ENCODE measurements at places on chromosomes 3 and 15.

DNA sequence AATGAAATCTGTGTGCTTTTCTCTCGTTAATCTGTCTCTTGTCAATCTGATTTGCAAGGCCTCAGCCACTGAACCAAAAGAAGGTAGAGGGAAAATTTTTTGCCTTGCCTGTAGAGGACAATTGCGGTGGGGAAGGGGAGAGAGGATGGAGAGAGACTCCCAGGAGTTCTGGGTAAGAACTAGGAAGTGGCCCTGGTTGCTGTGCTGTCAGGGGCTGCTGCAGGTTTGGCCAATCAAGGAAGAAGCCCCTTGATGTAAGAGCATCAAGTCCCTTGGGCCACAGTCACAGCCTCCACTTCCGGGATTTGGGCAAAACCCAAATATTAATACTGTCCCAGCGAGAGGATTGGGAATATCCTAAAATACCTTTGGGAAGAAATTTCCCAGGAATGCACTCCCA lies 43.3 kb downstream of the TRANK1 start:
- DNase-seq = no peak

DNA sequence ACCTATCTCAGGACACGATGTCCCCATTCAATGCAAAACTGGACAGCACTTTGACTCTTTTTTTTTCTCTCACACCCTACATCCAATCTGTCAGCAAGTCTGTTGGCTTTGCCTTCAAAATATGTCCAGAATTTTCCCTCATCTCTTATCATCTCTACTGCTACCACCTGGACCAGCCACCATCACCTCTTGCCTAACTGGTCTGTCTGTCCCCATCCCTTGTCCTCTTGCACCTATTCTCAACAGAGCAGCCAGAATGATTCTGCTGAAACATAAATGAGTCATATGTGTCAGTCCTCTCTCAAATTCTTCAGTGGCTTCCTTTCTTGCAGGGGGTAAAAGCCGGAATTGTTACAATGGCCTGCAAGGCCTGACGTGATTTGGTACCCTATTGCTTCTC lies 105.8 kb downstream of the CYP19A1 start:
- DNase-seq = no peak

GRCh38 chr15:63849906-63850305 lies 16.2 kb upstream of the HERC1 start:
- no peak for DNase-seq

GRCh38 chr3:131324923-131325322 lies 56.7 kb upstream of the NUDT16 start:
- DNase-seq = no peak

DNA sequence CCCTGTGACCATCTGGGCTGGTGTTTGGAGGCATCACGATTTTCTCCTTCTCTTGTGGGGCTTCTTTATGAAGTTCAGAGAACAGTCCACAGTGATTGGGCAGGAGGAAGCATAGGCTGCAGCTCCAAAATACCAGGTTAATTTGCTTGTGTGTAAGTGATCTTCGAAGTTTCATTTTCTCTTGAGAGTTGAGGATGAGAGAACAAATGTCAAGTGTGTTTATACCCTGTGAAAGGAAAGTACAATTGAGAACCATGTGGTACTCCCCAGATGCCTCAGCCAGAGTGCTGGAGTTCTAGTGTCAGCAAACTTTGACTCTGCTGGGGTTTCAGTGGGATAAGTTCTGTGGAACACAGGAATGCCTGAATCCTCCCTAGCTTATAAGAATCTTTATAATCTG lies 357.1 kb upstream of the CFAP20DC start:
- no peak for DNase-seq

DNA sequence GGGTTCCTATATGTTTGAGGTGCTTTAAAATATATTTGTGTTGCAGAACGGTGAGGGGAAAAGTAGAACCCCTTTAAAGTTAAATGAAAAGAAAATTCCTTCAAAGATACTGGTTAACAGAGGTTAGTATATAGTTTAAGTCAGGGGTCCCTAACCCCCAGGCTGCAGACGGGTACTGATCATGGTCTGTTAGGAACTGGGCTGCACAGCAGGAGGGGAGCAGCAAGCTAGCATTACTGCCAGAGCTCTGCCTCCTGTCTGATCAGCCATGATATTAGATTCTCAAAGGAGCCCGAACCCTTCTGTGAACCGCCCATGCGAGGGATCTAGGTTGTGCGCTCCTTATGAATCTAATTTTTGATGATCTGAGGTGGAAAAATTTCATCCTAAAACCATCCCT lies 37.5 kb upstream of the RFX7 start:
- DNase-seq = no peak

DNA sequence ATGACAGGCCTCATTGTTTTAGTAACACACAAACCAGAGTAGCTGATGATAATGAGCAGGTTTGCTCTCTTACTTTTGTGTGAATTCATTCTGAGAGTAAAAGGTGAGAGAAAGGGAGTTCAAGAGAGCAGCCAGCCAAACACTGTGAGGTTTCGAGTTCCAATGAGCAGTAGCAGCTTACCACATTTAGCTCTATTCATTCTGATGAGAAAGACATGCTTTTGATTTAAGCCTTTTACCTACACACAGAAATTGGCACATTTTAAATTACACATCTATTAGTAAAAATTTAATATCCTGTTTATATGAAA lies 28.0 kb downstream of the GLDN start:
- no peak for DNase-seq

- DNase-seq = no peak
Observed at GRCh38 chr15:93859176-93859575, 372.2 kb upstream of the MCTP2 start.

DNA sequence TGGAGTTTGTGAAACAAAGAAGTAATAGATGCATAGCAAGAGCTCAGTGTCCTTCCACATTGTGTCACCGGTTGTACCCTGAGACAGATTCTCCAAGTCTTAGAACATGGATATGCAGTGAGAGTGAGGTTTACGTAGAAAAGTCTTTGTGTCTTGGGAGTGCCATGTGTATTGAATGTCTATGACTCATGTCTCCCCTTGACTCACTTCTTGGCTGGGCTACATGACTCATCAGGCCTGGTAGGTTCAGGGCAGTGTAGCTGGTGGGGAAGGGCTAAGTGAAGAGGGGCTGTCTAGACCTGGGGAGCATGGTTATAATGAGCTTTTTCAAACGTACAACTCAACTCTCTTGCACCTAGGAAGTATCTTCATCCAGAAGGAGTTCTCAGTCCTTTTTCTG lies 167.4 kb downstream of the GAP43 start:
- peak; percentile 50 for DNase-seq

- DNase-seq = no peak
Observed at GRCh38 chr15:23441204-23441603, 5.8 kb downstream of the GOLGA6L2 start.

DNA sequence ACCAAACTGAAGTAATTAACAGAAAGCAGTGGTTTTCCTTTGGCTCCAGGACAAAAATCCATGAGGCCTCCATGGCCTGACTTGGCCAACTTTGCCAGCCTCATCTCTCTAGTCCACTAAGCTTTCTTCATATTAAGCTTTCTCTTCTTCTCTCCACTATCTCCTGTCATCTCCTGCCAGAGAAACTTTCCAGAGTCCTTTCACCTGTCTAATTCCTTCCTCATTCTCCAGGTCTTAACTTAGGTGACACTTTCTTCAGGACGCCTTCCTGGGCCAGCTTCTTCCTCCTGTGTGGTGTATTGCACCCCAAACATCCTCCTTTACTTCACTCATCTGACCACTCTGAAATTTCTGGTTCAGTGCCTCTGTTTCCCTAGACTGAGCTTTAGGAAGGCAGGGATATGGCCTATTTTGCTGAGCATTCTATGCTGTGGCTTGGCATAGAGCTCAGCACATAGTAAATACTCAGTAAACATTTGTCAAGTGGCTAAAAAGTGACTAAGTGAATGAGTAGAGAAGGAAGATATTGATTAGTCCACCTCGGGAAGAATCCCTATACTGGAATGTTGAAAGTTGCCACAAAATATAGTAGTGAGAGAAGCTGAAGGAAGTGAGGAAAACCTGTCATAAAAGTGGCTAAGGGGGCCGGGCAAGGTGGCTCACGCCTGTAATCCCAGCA lies 34.6 kb upstream of the IGF2BP2 start:
- no peak for DNase-seq

DNA sequence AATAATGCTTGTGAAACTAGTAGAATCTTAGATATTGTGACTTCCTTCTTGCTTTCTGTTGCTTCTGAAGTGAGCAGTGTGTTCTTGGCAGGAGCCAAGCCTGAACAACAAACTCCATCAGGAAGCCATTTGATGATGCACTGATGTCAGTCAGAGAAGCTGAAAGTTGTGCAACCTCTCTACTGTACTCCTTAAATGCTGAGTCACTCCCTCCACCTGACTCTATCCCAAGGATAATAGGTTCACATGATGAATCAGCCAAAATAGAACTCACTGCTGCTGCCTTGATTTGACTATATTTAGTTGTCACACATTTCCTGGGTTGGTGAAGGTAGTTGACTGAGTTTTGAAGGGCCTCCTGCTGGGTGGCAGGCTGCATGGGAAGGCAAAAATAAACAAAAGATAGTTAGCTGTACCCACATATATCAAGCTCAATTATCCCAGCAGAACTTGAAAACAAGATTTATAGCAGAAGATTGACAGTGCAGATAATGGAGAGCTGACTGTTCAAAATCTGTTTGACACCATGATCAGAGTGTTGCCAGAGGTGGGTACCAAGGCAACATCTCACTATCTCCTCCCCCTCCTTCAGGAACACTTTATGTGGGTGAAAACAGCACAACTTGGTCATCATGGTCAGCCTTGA lies 328.4 kb upstream of the DPH6 start:
- no peak for DNase-seq

DNA sequence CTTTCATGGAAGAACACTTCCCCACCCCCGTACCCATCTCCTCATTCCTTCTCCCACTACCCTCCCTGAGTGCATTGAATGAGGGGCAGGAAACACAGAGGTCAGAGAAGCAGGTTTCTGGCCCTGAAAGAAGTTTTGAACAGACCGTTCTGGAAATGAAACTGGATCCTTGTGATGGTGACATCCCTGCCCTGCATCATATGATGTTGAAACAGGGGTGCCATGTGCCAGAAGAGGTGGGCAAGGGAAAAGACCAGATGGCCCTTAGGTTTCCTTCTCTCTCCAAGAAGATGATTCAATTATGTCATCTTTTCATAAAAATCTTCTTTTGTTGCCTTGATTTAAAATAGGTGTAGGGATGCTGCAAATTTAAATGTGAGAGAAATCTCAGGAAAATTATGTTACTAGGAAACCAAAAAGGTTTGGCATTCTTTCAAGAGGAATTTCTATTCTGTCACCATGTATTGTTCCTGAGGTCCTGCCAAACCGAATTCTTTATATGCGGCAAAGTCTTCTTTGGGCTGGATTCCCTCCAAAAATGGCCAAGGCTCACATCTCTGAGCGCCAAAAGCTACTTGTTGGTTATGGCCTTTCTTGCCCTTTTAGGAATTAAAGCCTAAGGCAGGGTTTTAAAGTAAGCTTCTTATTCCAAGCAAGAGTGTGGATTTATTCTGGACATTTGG lies 19.9 kb upstream of the TNFAIP8L3 start:
- DNase-seq = no peak

DNA sequence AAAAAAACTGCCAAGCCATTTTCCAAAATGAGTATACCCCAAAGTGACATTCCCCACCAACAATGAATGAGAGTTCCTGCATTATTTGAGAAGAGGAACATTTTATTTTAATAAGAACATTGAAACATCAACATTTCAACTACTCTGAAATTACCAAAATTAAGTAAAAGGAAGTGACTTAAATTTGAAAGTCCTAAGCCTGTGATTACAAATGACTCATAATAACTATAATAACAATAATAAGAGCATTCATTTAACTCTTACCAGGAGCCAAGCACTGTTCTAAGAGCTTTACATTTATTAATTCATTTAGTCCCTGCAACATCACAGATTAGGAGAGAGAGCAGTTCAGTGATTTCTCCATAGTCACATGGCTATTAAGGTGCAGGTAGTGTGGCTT lies 32.4 kb downstream of the LRRC28 start:
- no peak for DNase-seq

DNA sequence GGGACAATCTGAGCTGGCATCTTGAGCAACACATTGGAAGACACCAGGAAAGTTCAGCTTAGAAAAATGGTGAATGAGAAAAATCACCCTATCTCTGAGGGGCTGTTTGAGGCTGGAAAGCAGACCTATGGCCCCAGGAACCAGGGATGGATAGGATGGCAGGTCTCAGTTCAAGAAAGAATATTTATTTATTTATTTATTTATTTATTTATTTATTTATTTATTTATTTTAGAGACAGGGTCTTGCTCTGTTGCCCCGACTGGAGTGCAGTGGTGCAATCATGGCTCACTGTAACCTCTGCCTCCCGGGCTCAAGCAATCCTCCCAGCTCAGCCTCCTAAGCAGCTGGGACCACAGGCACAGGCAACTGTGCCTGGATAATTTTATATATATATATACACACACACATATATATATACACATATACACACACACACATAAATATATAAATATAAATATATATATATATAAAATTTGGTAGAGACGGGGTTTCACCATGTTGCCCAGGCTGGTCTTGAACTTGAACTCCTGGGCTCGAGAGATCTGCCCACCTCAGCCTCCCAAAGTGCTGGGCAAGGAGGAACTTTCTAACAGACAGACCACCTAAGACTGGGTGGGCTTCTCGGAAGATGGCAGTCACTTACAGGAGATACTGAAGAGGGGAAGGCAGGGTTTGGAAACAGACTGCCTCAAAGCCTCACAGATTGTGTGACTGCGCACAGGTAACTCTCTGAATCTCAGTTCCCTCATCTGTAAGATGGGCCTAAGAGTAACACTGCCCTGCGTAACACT lies 29.7 kb downstream of the CCDC13 start:
- no peak for DNase-seq

DNA sequence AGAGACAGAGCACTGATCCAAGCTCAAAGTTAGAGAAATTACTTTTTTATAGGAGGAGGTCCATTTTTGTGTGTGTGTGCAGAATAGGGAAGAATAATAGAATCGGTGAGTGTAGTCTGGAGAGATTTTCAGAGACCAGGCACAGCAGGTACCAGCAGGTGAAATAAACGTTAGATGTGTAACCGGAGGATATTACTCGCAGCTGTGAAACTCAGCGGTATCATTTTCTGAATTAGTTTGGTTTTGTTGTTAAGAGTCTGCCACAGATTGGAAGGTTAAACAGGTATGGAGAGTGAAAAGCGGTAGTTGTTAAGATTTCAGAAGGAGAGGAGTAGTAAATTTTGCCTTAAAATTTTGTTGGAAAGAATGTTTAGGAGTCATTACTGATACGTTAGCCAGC lies 69.9 kb downstream of the RGMA start:
- no peak for DNase-seq

- no peak for DNase-seq
Observed at GRCh38 chr15:49709646-49710214, 88.9 kb downstream of the DTWD1 start.

DNA sequence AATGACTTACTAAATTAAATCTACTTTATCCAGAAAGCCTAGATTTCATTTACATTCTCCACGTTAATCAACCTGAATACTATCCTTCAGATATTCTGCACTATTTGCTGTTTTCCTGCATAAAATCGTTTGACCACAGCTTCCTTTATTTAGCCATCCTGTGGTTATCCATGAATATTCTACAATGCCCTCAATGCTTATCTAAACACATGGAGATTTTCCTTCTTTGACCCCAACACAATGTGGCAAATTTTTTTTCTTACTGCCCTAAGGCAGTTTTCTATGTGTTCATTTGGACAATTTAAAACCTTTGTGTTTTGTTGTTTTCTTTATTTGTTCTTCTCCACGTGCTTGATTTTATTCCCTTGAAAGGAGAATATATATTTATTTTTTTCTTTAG lies 495.5 kb upstream of the ROBO1 start:
- no peak for DNase-seq
